ENCODE measurements at places on chromosomes 13 and 19.
A peak's percentile ranks its signal among the peaks of the same experiment; 100 is the strongest.

- peak; percentile 96 for DNase-seq
Measured at GRCh38 chr19:13117772-13118423, at the start of gene NACC1. NACC1 (plus strand) TSS chr19:13118264; CDS start chr19:13135208, 16,944 bp downstream.

DNA sequence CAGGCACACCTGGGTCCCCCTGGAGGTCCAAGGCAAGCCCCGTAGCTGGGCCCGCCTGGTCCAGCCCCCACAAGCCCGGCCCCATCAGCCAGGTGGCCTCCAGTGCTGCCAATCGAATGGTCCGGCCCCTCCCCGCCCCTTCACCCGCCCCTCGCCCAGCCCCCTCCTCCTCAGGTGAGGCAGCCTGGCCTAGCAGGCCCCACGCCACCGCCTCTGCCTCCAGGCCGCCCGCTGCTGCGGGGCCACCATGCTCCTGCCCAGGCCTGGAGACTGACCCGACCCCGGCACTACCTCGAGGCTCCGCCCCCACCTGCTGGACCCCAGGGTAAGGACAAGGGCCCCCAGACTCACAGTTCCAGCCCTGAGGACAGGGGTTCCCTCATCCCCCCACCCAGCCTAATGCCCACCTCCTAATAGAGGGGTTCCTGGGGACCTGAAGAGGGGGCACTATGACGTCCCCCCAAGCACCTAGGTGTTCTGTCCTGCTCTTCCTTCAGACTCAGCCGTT, at the start of gene HPN:
HPN (plus strand) TSS at position 174 of the 508 bp plus-strand sequence. CDS start 786 bp downstream, outside the sequence.
- no peak for DNase-seq

DNA sequence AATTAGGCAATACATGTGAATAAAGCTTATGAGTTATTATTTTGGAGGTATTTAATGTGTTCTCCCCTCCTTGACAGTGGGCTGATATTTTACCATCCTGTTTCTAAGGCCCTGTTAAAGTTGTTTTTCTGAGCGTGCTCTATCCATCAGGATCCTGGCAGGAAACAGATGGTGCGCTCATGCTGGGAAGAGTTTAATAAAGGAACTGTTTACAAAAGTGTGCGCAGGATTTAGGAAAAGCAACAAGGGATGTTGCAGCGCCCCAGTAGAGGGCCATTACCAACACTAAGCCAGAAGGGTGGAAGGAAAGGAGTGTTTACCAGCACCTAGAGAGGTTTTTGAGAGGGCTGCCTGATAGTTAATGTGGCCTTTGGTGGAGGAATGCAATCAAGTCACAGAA, 374.5 kb downstream of the KCNRG start:
- no peak for DNase-seq

GRCh38 chr19:2887391-2887914, 13.3 kb upstream of the ZNF57 start:
- no peak for DNase-seq

GRCh38 chr13:75811841-75812240, 175.7 kb downstream of the LMO7 start:
- DNase-seq, result no peak

DNA sequence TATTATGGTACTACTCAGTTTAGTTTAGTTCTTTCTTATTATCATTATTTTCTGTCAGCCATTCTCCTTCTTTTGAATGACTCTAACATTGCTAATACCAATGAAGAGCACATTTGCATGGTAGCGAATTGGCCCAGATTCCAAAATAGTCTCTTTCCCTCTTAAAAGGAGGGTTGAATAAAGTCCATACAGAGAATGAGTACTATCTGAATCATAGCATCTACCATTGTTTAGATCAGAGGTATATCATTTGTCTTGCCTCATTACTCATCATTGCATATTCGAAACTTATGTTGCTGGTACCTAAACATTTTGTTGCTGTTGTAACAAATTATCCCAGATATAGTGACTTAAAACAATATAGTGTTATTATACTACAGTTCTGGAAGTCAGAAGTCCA, 1235.3 kb upstream of the ATXN8OS start:
- DNase-seq, result no peak

DNA sequence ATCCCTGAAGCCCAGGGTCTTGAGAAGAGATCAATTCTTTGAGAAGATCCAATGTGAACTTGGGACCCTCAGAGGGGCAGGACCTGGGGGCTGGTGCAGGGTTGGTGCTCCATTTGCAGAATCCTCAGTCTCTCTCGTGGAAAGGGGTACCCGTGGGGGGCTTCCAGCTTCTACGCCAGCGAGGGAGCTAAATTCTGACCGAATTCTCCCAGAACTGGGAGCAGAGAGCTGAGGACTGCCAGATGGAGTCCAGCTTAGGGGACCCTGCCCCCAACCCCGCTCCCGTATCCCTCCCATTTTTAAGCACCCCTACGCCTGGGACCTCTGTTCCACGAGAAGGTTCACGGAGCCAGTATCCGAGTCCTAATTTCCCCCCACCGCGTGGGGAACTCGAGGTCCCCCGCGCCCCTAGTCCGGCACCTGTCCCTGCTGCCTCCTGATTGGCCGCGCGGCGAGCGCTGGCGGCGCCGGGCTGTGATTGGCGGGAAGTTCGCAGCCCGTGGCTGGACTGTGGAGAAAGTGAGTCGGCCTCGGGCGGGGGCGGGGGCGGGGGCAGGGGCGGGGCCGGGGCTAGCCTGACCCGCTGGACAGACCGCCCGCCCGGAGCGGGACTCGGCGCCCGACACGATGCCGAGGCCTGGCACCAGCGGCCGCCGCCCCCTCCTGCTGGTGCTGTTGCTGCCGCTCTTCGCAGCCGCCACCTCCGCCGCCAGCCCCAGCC, 4.4 kb upstream of the LTBP4 start:
- peak; percentile 51 for DNase-seq

DNA sequence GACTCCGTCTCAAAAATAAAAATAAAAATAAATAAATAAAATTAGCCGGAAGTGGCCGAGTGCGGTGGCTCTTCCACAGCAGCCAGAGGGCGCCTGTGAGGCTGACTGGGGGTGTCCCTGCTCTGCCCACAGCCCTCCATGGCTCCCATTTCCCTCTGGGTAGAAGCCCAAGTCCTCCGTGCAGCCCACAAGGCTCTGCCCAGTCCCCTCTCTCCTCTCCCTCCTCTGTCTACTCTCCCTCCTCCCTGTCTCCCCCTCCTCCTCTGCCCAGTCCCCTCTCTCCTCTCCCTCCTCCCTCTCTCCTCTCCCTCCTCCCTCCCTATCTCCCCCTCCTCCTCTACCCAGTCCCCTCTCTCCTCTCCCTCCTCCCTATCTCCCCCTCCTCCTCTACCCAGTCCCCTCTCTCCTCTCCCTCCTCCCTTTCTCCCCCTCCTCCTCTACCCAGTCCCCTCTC, 20.4 kb downstream of the MISP start:
- peak; percentile 42 for DNase-seq

DNA sequence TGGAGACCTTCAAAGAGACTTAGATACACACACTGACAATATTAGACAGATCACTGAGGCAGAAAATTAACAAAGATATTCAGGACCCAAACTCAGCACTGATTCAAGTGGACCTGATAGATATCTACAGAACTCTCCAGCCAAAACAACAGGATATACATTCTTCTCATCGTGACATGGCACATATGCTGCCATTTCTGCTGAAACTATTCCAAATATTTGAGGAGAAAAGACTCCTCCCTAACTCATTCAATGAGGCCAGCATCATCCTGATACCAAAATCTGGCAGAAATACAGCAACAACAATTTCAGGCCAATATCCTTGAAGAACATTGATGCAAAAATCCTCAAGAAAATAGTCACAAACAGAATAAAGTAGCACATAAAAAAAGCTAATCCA, 53.3 kb downstream of the TRPC4 start:
- DNase-seq, result no peak

DNA sequence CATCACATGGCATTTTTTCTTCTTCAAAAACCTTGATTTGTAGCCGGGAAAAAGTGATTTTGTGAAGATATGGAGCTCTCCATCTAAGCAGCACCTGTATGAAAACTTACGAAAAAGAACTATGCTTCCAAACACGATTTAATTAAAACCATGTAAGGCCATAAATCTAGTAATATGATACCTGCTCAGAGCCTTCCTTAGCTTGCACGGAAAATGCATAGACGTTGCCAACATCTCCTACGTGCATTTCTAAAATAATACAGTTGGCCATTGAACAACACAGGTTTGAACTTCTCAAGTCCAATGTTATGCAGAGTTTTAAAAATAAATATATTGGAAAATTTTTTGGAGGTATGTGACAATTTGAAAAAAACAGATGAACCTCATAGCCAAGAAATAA, 59.1 kb upstream of the RNF113B start:
- no peak for DNase-seq

DNA sequence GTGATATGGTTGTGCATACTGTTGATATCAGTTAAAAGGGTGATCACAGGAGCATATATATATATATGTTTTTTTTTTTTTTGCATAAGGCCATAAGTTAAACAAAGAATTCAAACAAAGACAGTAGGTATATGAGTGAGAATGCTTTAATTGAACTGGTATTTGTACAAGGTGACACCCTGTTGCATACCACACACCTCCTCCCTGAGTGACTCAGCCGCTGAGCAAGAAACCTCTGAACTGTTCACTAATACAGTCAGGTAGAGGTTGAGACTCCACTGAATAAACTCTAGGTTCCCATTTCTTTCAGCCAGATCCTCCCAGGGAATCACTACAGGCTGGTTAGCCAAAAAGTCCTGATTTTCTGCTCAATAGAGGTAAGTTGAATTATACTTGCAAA, at the start of gene SCEL:
SCEL (plus strand) TSS at position 259 of the 400 bp plus-strand sequence. CDS start 20,170 bp downstream, outside the sequence.
- DNase-seq, result no peak

DNA sequence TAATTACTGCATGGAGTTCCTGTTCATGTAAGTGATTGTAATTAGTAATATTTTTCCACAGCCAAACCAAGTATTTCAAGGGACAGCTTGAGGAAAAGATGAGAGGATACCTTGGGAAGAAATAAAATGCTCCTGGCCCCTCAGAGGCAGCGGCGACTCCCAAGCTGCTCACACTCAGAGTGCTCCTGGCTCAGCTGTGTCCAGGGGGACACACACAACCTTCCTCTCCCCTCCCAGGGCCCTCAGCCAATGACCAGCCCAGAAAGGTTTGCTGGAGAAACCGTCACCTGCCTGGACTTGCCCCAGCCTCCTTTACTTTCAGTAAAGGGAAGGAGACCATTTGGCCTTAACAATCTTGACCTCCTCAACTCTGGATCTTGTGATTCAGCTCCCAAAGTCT, 51.1 kb downstream of the CRYL1 start:
- no peak for DNase-seq

- no peak for DNase-seq
Measured at GRCh38 chr13:76132532-76132931, 496.4 kb downstream of the LMO7 start.

GRCh38 chr13:88800505-88800904, 1129.3 kb downstream of the SLITRK5 start:
- no peak for DNase-seq

- DNase-seq, result no peak
Measured at GRCh38 chr19:10690341-10690781, 10.9 kb upstream of the QTRT1 start.

- no peak for DNase-seq
Measured at GRCh38 chr19:34482380-34483250, 1.1 kb downstream of the WTIP start.

GRCh38 chr13:34464011-34464410, 478.1 kb upstream of the NBEA start:
- DNase-seq, result no peak

DNA sequence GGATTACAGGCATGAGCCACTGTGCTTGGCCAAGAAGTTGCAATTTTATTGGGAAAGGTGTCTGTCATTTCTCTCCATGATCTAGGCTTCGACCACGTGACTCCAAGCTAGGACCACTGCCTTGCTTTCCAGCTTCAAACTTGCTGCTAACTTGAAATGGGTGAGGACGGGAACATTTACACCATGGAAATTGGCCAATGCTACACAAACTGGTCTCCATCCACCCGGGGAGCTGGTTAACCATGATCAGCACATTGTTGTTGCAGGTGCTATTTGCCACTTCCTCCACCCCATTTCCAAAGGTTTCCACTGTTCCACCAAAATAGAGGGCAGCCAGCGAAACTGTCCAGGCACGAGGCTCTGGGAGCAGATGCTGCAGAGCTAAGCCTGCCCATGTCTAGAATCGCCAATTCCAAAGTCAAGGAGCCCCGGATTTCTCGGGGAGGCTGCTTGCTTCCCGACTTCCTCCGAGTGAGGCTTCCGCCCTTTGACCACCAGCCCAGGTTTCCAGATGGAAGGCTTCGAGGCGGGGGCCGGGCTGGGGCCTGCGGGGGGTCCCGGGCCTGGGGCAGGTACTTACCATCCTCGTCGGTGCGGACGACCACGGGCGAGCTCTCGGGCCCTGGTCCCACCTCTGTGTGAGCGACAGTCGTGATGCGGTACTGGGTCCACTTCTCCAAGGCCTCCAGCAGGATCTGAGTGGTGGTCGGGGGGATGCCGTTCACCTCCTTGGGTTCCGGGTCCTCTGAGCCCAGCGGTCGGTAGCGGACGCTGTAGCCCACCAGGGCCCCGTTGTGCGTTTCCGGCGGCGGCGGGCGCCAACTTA, 109.7 kb downstream of the PTPRS start:
- no peak for DNase-seq

GRCh38 chr13:100394005-100394695, 194.4 kb downstream of the GGACT start:
- peak; percentile 46 for DNase-seq

GRCh38 chr19:2014731-2015607, 545 bp downstream of the BTBD2 start:
- peak; percentile 48 for DNase-seq

GRCh38 chr19:13051557-13052165, 51.0 kb downstream of the LYL1 start:
- DNase-seq, result peak; percentile 24

DNA sequence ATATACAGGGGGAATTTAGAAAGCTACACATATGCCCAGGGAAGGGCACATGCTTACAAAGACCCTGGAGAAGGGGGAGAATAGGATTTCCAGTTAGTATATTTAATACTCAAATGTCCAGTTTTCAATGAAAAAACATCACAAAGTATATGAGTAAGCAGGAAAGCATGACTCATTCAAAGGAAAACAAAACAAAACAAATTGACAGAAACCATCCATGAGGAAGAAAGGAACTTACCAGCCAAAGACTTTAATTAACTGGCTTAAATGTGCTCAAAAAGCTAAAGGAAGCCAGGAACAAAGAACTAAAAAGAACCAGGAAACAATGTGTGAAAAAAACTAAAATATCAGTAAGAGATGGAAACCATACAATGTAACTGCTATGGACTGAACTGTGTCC, 716.2 kb upstream of the ARGLU1 start:
- no peak for DNase-seq

DNA sequence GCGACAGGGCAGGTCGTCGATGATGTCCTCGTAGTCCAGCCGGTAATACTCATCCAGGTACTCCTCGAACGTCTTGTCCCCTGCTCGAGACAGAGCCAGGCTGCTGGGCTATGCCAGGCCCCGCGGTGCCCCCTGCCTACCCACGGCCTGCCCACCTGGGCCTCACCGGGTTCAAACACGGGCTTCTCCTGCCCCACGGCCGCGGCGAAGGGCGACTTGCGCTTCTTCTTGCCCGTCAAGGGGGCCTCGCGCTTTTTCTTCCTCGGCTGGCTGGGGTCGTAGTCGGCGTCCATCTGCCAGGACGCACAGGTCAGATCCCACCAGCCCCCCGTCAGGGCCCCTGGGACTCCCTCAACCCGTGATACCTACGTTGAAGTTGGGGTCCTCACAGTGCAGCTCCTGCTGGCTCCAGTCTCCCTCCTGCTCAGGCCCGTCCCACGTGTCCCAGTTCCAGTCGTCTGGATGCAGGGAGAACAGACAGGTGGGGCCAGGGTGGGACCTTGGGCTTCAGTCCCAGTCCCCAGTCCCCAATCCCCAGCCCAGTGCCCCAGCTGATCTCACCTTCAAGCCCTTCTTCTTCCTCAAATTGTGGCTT, 8.1 kb downstream of the KRI1 start:
- DNase-seq, result no peak
